Muscle of arm (tissue), 14 donors: ENCODE measurements at places on chromosomes 3 and 15.
A peak's percentile ranks its signal among the peaks of the same experiment; 100 is the strongest.

GRCh38 chr3:112042842-112043280 is 8.3 kb downstream of the TMPRSS7 start:
- no peak for DNase-seq

GRCh38 chr3:40083066-40083465 is 226.4 kb upstream of the EIF1B start:
- no peak for DNase-seq

- no peak for DNase-seq
Measured at GRCh38 chr3:66350601-66351000, 129.8 kb downstream of the SLC25A26 start.

- no peak for DNase-seq
Measured at GRCh38 chr15:31098953-31099740, 2.4 kb downstream of the TRPM1 start.

DNA sequence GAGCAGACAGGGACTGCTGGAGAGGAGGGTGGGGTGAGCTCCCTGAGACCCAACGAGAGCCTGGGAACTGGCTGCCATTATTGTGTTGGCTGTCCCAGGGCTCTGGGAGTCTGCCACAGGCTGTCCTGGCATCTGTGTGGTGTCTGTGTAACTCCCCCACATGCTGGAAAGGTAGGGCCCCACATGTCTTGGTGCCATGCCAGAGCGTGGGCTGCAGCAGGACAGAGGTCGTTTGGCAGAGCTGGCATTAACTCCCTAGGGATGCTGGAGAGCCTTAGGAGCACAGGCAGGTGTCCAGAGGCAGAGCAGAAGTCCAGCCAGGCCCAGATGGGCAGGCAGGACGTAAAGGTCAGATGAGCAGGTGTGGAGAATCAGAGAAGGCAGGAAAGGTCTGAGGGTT is 9.7 kb downstream of the TIMP4 start:
- no peak for DNase-seq

DNA sequence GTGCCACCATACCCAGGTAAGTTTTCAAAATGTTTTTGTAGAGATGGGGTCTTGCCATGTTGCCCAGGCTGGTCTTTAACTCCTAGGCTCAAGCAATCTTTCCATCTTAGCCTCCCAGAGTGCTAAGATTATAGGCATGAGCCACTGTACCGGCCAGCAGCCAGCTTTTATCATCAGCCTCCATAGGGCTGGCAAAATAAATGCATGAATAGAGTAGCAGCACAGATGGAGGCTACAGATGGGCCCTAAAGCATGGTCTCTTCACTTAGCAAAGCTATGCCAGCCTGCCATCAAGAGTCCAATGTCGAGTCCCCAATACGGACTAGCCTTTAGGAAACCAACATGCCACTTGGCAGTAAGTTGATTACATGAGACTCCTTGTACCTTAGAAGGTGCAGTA is 63.8 kb downstream of the CNTN3 start:
- no peak for DNase-seq

GRCh38 chr3:66723231-66723630 is 222.4 kb upstream of the LRIG1 start:
- no peak for DNase-seq

DNA sequence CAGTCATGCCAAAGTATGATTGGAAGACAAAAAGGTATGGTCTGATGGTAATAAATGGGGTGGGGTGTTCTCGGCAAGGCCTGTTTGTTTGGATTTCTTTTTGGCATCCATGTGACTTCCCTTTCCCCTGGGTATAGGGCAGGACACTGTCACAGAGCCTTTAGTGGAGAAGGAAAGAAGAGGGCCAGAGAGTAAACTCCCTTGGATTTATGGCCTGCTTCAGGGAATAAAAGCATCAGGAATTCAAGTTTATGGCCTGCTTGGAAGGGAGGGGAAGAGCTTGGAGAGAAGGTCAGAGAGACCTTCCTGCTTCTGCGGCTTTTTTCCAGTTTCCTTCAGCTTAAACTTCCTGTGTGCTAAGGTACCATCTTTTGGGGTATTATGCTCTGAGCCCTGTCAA is 179.4 kb upstream of the ADAMTS9 start:
- no peak for DNase-seq

DNA sequence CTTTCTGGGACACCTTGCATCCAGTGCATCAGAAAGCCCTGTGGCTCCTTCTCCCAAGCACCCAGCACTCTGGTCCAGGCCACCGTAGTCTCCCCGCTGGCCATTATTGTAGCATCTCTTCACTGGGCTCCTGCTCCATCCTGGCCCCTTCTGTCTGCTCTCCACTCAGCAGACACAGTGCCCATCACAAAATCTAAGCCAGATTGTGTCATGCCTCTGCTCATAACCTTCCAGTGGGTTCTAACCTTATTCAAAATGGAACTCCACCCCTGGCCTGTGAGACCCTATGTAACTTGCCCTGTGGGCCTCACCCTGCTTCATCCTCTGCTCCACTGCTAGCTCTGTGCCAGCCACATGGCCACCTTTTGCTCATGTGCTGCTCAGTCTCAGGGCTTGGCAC is 31.7 kb upstream of the PRR23E start:
- DNase-seq: no peak

- no peak for DNase-seq
Measured at GRCh38 chr3:171943262-171944117, 95.9 kb upstream of the FNDC3B start.

- DNase-seq: no peak
Measured at GRCh38 chr15:101153801-101154656, 97.8 kb downstream of the CHSY1 start.

DNA sequence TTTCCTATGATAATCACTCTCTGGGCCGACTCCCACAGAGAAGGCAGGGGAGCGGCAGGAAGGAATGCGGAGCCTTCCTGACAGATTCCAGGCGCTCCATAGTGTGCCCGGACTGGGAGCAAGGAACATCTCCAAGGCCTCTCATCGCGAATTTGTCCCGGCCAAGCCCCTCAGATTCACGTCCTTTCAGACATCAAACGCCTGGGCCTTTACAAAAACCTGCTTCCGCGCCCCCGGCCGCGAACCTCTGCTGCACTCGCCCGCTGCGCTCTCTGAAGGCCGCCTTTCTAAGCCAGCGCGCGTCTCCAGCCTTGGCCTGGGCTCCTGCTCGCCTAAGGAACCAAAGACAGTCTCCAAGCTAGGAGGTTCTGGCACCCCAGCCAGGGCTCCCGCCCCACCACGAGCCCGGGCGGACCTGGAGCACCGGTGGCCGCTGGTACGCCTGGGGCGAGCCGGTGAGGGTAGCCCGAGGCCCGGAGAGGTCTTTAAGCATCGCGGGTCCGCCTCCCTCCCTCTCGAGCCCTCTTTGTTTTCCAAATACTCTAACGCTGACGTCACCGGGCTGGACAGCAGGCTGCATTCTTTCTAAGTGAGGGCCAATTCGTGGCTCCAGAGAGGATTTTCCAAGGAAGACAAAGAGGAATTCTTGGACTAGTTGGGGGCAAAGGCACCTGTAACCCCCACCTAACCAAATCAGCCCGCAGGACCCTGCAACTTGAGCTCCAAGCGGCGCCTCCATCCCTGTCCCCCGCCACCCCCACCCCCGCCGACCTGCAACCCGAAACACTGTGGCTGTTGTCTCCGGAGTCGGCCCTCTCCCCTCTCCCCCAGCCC is 759 bp downstream of the AMOTL2 start:
- DNase-seq: peak; percentile 94

DNA sequence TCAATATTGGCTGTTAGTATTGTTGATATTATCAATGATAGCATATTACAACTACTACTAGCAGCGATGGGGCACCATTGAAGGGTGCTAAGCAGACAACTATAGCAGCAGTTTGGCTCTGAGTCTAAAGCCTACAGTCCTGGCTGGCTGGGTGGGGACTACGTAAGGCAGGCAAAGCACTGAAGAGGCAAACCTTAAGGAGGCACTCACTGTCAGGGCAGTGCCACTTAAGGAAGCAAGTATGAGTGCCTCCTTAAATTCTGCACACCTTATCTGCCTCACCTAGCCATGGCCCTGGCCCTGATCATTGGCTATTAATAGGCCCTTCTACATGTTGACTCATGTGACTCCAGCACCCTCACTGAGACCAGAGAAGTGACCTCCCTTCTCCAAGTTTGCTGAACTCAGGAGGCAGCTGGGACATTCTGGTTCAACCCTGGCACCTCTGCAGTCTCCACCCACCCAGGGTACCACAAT is 20.6 kb downstream of the CDCP1 start:
- DNase-seq: no peak

DNA sequence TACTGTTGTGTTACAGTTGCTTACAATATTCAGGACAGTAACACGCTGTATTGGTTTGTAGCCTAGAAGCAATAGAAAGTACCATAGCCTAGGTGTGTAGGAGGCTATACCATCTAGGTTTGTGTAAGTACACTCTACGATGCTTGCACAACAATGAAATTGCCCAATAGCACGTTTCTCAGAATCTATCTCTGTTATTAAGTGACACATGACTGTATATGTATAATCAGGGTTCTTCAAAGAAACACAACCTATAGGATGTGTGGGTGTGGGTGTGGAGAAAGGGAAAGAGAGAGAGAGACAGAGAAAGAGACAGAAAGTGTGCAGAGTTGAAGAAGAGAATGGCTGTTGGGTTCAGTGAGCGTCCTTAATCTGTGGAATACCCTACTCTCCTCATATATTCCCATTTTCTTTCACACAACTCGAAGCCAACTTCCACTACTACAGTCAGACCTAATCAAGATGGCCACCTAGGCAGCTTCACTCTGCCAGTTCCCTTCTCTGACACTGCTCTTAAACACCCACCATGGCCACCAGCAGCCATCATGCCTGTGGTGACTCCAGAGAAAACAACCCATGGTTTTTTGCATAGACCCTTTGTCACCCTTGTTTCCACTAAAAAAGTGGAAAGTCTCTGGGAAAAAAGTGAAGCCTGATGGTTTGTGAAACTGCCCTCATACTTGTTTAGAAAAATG is 5.8 kb upstream of the PPP4R2 start:
- DNase-seq: no peak

GRCh38 chr15:25741256-25741580 is 121.9 kb downstream of the ATP10A start:
- no peak for DNase-seq

- DNase-seq: no peak
Measured at GRCh38 chr3:184776916-184777315, 35.0 kb upstream of the VPS8 start.

DNA sequence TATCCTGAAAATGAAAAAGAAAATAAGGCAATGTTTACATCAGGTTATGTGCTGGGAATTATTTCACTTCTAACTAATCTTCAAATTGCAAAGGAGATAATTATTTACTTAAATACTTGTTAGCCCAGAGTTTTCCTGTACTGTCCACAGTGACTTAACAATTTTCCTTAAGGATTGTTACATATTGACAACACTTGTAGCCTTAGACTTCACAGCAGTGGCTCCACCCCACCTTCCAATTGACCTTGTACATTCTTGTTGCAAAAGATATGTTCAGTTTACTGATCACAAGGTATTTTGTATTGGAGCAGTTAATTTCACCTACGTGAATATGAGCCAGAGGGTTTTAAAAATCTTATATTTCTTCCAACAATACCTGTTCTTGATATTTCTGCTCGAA is 376.9 kb downstream of the CNTN6 start:
- no peak for DNase-seq

DNA sequence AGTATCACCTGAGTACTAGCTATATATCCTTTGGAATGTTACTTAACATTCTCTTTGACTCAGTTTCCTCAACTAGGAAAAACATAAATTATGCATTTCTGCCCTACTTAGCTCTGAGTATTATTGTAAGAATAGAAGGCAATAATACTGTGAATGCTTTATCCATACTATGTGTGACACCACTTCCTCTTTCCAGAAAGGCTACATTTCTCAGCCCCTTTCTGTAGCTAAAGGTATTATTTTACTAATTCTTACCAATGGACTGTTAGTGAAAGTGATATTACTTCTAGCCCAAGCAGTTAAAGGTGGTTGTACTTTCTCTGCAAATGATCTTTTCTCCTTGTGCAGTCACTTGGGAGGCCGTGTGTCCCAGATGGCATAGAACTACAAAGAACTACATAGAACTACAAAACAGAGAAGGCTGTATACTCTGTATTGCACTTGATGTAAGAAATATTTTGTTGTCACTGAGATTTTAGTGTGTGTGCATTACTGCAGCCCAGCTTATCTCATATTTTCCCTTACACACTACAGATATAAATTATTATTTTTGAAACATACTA is 35.1 kb downstream of the MYH15 start:
- no peak for DNase-seq

DNA sequence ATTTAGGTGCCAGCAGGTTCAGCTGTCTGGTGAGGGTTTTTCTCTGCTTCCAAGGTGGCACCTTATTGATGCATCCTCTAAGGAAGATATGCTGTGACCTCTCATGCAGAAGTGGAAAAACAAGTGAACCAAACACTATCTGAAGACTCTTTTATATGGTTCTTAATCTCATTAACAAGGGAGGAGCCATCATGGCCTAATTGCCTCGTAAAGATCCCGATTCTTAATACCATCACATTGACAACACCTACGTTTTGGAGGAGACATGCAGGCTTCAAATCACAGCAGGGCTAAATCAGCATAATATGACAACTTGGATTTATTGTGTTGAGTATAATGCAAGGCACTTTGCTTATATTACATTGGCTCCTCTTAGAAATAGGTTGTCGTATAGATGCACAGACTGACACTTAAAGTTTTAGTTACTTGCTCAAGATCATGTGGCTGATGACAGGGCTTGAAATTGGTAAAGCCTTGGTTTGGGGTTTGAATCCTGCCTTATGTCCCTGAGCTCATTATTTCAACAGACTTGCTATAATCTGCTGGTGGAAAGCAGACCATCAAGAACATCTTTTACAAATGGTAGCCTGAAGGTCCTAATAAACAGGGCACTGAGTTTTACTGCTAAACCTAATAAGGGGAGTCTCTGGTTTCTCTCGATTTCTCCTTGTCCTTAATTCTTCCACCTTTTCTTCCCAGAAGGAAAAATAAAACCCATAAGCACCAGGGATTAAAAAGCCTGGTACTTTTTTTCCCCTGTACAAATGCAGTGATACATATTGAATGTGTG is 88.2 kb downstream of the PTPRG start:
- DNase-seq: no peak

GRCh38 chr3:73070675-73071575 is 9.5 kb downstream of the EBLN2 start:
- DNase-seq: no peak

DNA sequence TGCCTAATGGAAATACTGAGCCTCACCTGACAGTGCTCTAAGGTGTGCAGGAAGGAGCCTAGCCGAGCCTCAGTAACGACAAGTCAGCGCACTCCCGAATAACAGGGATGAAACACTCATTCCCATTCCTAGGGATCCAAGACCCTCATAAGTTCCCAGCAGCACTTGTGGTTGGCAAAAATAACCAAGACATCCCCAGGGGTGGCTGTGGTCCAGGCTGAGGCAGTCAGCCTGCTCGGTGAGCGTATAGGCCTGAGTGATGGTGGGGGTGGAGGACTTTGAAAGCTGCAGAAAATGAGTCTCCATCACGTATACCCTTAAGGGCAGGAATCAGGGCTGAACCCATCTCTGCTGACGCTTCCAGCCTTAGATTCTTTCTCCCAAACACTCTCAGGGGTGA is 120.1 kb downstream of the SMAD6 start:
- no peak for DNase-seq
